ENCODE measurements at places on chromosomes 16 and 17.

DNA sequence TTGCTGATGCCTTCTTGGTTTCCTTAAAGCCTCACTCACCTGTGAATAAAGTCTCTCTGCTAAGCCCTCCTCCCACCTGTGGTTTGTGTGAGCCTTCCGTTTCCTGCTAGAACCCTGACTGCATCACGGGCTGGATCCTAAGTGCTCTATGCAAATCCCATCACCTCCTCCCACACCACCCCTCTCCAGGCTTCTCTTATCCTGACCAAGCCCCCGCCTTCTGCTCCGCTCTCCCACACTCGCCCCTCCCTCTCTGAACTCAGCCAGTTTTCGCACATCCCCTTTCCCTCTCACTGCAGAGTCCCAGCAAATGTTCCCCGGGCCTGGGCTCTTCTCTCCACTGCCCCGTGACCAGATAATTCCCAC is 51.8 kb downstream of the PIMREG start:
- no peak for DNase-seq

- no peak for DNase-seq
Observed at GRCh38 chr17:71486261-71486660, 634.6 kb upstream of the SOX9 start.

GRCh38 chr17:44333371-44333770 is 8.7 kb upstream of the SLC25A39 start:
- no peak for DNase-seq

GRCh38 chr16:27432558-27432957 is 30.6 kb downstream of the IL21R start:
- DNase-seq: peak; percentile 2

- DNase-seq: no peak
Observed at GRCh38 chr17:48499248-48499647, 31.6 kb downstream of the HOXB1 start.

DNA sequence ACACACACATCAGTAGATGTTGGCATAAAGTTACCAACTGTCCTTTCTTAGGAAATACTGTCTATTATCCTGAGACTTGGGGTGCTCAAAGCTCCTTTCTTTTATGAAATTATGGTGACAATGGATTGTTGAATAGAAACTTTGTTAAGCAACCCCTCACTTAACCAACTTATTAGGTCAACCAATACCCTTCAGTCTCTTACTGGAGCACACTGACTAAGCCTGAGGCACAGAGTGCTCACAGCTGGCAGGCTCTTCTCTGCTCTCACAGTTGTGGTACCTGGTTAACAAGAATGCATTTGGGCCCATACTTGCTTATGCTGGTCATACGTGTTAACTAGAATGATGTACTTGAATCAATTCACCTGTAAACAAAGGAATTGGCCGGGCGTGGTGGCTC is 24.8 kb downstream of the CD300LF start:
- DNase-seq: no peak

DNA sequence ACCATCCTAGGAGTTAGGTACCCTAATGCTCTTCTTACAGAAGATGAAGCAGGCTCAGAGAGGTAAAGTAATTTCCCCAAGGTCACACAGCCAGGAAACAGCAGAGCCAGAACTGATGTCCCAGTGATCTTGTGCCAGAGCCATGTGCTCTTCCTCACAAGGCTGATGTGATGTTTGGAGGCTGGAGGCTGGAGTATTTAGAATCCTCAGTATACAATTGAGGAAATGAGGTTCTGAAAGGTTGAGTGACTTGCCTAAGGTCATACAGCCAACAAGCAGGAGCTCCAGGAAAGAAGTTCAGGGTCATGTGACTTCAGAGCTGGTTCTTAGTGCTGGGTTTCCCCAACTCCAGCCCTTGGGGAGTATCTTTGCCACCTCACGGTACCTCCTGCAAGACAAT is 18.5 kb downstream of the ITPRIPL2 start:
- no peak for DNase-seq

GRCh38 chr16:65538976-65539375 is 417.1 kb upstream of the CDH11 start:
- DNase-seq: no peak

- no peak for DNase-seq
Observed at GRCh38 chr16:86353948-86354347, 156.4 kb upstream of the FOXF1 start.

- DNase-seq: no peak
Observed at GRCh38 chr17:8387914-8388651, 5.1 kb upstream of the RPL26 start.

DNA sequence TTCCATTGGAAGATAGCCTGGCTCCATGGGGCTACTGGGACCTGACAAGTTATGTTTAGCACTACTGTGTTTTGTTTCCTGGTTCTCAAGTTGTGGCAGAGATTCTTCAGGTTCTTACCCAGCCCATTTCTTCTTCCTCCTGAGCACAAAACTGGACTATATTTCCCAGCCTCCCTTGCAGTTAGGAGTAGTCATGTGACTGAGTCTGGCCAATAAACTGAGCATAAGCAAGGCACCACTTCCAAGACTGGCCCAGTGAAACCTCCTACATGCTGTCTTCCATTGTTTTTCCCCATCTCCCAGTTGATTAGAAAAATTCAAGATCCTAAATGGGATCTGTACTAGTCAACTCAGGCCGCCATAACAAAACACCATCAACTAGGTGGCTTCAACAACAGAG is 28.2 kb upstream of the RBBP6 start:
- DNase-seq: no peak

- no peak for DNase-seq
Observed at GRCh38 chr16:58011652-58012051, 10.4 kb downstream of the USB1 start.

- DNase-seq: no peak
Observed at GRCh38 chr16:53865494-53865863, 161.5 kb downstream of the FTO start.

DNA sequence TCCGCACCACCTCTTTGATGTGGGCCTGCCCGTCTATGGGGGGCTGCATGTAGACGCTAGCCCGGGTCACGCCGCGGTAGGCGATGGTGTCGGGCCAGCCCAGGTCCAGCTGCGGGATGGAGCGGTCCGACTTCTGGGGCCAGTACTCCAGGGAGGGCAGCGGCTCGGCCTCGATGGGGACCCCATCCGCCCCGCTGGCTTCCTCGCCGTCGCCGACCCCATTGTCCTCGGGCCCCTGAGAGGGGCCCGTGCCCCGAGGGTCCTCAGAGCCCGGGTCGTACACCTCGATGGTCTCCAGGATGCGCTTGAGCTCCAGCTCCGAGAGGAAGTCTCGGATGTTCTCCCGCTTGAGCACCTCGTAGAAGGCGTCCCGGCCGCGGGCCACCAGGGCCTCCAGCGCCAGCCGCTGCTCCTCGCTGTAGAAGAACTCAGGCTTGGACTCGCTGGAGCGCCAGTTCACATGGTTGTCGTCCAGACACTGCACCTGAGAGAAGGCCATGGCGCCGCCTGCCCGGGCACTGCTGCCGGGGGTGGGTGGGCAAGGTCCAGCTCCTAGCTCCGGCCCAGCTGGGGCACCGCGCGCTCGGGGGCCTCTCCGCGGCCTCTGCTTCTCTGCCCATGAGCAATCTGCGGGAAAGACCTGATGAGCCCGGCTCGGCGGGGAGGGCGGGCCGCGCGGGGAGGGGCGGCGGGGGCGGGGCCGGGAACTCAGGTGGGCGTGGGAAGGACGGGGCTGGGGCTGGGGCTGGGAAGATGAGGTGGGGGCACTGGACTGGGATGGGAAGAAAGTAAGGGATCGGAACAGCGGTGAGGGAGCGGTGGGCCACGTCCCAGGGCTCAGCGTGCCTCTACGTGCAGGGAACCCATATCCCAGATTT is 782 bp downstream of the FAM83G start:
- peak; percentile 25 for DNase-seq

DNA sequence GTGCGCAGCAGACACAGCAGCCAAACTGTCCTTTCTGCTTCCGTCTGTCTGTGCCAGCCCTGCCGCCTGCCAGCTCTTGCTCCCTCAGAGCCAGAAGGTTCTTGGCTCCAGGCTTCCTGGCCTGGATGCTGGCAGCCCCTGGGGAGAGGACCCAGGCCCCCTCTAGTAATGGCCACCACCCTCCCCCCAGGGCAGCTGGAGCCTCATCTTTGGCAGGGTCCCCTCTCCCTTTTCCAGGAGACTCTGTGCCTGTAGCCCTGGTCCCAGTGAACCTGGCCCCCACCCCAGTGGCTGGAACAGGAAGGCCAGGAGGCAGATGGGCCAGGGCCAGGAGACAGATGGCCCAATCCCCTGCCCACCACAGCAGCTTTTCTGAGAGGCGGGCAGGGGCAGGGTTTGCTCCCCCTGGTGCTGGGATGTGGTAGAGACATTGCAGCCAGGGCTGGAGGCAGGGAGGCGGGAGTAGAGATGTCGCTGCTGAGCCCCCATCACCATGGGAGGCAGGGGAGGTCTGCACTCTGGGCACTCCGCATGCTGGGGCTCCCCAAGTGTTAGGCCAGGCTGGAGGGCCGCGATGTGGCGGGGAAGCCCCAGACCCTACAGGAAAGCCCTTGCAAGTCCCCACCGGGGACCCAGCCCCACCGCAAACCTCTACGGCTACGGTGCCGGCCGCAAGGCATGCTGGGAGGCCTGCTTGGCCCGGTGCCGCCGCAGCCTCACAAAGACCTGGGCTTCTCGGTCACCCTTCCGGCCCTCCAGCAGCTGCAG is 16.7 kb downstream of the UNC13D start:
- peak; percentile 50 for DNase-seq

DNA sequence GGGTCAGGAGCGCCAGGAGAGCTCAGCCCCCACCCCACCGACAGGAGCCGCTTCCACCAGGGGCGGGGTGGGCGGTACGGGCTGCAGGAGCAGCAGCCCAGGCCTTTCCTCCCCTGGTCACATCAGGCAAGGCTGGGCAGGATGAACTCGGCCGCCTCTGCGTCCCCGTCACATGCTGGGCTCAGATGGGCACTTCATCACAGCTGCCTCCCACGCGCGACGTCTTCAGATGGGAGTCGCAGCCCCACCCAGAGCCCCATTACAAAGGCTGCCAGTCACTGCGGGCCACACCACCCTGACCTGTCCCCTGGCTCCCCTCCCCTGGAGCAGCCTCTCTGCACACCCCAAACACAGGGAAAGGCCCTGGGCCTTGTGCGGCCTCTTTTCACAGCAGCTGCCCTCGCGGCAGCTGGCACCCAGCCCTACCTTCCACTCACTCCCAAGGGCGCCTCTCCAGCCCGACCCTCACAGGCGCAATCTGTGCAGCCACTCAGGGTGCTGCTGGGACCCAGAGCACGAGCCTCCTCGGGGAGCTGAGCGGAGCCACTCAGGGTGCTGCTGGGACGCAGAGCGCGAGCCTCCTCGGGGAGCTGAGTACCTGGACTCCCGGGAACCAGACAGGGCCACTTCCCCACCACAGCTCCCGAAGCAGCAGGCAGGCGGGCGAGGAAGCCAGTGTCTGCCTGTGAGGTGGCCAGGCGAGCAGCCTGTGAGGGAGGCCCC is 4.7 kb downstream of the ZNF598 start:
- peak; percentile 63 for DNase-seq

- DNase-seq: no peak
Observed at GRCh38 chr16:88769617-88770460, 15.2 kb downstream of the PIEZO1 start.

- peak; percentile 10 for DNase-seq
Observed at GRCh38 chr16:57534881-57535658, 1.3 kb downstream of the CCDC102A start.

- DNase-seq: no peak
Observed at GRCh38 chr17:80264205-80265075, 3.8 kb downstream of the RNF213 start.

GRCh38 chr17:68540981-68541380 is 28.8 kb downstream of the PRKAR1A start:
- no peak for DNase-seq

- no peak for DNase-seq
Observed at GRCh38 chr16:83963277-83964119, 4.5 kb upstream of the NECAB2 start.

- DNase-seq: peak; percentile 74
Observed at GRCh38 chr16:67862623-67863583, 9.9 kb upstream of the EDC4 start.

DNA sequence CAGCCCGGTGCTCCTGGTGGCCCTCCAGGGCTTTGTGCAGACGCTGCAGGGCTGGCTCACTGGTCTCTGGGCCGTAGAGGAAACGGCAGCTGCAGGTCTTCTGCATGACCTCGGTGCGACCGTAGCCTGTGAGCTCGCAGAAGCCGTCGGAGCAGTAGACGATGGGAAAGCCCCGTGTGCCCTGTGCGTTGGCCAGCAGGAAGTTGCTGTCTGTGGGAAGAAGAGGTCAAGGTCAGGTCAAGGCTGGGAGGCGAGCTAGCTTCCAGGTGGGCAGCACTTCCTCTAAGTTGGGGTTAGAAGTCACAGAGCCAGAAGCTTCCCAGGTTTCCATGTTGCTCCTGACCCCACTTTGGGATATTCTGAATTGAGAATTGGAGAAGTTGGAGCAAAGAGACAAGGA is 2.1 kb downstream of the KCNH4 start:
- no peak for DNase-seq

GRCh38 chr17:48715496-48716399 is 6.6 kb downstream of the PRAC1 start:
- DNase-seq: no peak

GRCh38 chr17:82383411-82383810 is 11.8 kb downstream of the UTS2R start:
- DNase-seq: no peak

GRCh38 chr16:12527071-12527470 is 276.6 kb downstream of the CPPED1 start:
- no peak for DNase-seq

- no peak for DNase-seq
Observed at GRCh38 chr17:81002013-81002384, 10.4 kb downstream of the CHMP6 start.

- DNase-seq: no peak
Observed at GRCh38 chr16:80586476-80586875, 45.7 kb downstream of the DYNLRB2 start.

DNA sequence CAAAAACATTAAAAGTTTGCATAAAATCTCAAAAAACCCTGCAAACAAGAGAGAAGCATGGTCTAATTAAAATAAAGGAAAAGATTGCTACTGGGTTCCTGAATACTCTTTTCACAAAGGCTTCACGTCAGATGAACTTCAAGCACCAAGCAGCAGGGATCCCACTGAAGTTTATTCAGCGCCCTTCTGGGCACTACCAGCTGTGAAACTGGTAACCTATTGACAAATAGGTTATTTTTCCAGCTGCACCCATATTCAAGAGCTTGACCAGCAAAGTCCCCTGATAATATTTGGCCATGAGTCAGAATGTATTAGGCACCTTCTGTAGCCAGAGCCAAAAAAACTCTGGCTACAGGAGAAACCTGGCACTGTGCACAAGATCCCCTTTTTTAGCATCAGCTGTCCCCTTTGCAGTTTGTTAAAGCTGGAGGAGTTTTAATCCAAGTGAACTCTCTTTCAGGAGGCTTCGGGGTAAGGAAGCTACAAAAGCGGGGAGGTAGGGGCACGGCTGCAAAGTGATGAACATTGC is 60.3 kb downstream of the GRIN2A start:
- no peak for DNase-seq

DNA sequence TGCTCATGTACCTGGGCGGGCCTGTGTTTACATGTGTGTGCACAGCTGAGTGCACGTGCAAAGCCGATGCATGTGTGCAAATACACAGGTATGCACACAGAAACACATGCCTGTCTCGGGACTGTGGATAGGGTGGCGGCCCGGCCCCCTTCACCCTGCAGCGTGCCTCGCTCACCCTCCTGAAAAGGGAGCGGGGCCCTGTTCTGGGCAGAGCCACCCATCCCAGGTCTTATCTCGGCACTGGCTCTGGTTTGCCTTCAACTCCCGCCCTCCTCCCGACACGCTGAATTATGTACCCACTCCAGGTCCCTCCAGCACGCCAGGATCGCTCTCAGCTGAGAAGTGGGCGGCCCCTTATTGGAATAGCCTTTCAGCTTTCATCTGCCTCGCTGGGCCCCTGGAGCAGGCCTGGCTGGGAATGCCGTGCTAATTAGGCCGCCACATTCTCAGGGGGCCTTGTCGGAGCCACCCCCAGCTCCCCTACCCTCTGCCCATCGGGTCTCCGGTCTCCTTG is 77.8 kb downstream of the RTN4RL1 start:
- no peak for DNase-seq
